Stimulated activated CD4-positive, alpha-beta T cell treated with anti-CD3 and anti-CD28 coated beads, Interleukin-4, amount 100 ng/mL, for 48 hours (primary cell): ENCODE measurements at places on chromosomes 1 and 21.

DNA sequence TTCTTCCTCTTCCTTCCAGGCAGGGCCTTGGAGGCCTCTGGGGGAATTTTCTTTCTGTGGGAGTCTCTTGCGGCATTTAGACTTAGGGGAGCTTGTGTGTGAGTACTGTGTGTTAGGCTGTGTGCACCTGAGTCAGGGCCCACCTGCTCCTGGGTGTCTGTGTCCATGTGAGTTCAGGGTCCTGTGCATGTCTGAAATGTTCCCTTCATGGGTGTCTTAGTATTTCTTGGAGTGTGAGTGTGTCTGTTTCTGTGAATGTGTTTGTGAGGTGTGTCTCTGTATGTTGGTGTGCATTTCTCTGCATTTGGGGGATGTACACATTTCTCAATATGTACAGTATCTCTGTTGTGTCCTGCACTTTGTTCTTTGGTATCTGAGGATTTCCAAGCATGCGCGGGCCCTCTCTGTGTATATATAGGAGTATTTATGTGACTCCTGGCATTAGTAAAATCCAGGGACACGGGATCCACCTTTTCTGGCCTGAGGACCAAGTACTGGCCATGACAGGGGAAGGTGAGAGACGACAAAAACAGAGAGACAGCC, 2.4 kb downstream of the TFAP2E start:
- DNase-seq = no peak

DNA sequence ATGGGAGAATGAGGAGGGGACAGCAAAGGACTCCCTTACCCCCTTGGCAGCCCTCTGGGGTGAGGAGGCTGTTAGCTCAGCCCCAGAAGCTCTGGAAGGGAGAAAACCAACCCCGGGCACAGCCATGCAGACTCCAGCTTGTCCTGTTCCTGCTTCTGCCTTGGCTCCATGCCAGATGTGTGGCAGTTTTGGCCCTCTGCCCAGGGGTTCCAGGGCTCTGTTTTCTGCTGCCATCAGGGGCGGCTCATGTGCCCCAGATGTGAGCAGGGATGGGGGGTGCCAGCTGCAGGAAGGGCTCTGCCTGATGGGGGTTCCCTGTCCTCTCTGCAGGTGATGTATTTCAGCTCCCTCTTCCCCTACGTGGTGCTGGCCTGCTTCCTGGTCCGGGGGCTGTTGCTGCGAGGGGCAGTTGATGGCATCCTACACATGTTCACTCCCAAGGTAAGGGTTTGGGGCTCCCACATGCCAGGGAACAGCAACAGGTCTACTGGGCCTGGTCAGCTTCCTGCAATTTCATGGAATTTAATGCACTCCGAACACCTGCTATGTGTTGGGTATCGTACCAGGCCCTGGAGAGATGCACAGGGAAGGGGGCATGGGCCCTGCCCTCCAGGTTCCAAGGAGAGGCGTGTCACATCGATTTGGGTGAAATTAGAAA, 26.1 kb downstream of the SLC6A17 start:
- DNase-seq = no peak

GRCh38 chr1:227889863-227890405, 57.8 kb downstream of the WNT9A start:
- DNase-seq = no peak

- no peak for DNase-seq
These were observed 140.5 kb downstream of the RHOU start for GRCh38 chr1:228875741-228876140.

DNA sequence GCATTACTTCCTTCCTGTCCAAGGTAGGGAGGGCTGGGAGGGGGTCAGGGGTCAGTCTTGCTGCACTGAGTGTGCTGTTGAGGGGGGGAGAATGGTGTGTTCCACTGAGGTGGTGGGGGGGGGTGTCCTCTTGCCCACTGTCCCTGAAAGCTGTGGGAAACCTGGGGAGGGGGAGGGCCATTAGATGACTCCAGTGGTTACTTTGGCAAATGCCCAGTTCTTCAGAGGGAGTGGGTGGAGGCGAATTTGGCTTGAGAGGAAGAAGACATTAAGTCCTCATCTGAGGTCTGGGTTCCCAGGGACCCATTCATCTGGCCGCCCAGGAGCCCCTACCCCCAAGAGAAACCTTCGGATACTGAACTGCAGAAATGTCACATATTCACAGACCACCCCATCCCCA, 36.2 kb downstream of the MEF2D start:
- DNase-seq = no peak
